ENCODE measurements at places on chromosomes 13 and 19. TPM values are rescaled to one million over a fixed set of nuclear protein-coding genes. Genes with fewer than 3 reads are reported as not detected.

GRCh38 chr13:40692946-40693345 is 26.5 kb upstream of the FOXO1 start:
- no peak overlapping the region for H3K4me3 ChIP-seq
- no peaks in the 10 kb centered on the region for H3K27me3 ChIP-seq
- H3K4me1 ChIP-seq = no peaks in the 10 kb centered on the region

- DNase-seq = no peak
- peaks cover 17% of the 10 kb centered on the region for H3K27me3 ChIP-seq
- H3K4me3 ChIP-seq = peak overlapping the region; percentile 62
- H3K36me3 ChIP-seq = no peaks in the 10 kb centered on the region
- H3K4me1 ChIP-seq = peaks cover 2% of the 10 kb centered on the region
Observed at GRCh38 chr19:4067396-4068046, 822 bp upstream of the ZBTB7A start.

- peaks cover 42% of the 10 kb centered on the region for H3K4me1 ChIP-seq
- H3K27ac ChIP-seq = peak overlapping the region; percentile 94
- peak overlapping the region; percentile 24 for H3K4me3 ChIP-seq
Observed at GRCh38 chr13:79782541-79783205, 301.7 kb downstream of the NDFIP2 start.

- H3K4me3 ChIP-seq = no peak overlapping the region
- H3K27ac ChIP-seq = no peak overlapping the region
- DNase-seq = no peak
- H3K4me1 ChIP-seq = no peaks in the 10 kb centered on the region
- H3K27me3 ChIP-seq = no peaks in the 10 kb centered on the region
- H3K36me3 ChIP-seq = no peaks in the 10 kb centered on the region
Observed at GRCh38 chr13:105365831-105366230, 1169.6 kb downstream of the EFNB2 start.

GRCh38 chr19:51326216-51327065 is 15.0 kb downstream of the IGLON5 start:
- DNase-seq = no peak
- H3K27ac ChIP-seq = no peak overlapping the region
- no peak overlapping the region for H3K4me3 ChIP-seq
- H3K4me1 ChIP-seq = peaks cover 1% of the 10 kb centered on the region
- peaks cover 31% of the 10 kb centered on the region for H3K36me3 ChIP-seq
- H3K27me3 ChIP-seq = no peaks in the 10 kb centered on the region

DNA sequence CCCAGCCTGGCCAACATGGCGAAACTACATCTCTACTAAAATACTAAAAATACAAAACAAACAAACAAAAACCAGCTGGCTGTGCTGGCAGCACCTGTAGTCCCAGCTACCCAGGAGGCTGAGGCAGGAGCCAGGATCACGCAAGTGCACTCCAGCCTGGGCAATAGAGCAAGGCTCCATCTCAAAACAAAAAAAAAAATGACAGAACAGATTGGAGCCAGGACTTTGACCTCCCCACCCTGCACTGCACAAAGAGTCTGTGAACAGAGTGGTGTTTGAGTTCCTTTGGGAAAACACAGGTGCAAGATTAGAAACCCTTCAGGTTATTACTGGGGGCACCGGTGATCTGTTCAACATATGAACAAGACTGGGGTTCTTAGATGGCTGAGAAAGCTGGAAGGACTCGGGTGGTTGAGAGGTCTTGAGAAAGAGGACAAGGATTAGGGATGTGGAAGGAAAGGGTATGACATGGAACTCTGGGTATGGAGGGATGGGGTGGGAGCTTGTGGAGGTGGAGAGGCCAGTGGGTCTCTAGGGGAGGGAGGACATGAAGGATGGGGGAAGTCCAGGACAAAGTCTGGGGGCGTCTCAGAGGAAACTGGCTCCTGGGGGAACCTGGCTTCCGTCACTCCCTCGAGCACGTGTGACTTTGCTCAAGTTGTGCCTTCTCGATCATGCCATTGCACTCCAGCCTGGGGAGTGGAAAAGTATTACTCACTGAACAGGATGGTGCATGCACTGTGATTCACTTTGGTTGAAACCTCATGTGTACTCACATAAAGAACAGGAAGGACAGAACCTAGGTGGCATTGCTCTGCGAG is 25.9 kb downstream of the RCN3 start:
- no peak for DNase-seq
- peak overlapping the region; percentile 97 for H3K27ac ChIP-seq
- peak overlapping the region; percentile 64 for H3K4me3 ChIP-seq
- H3K4me1 ChIP-seq = peaks cover 27% of the 10 kb centered on the region
- H3K27me3 ChIP-seq = no peaks in the 10 kb centered on the region

- no peak overlapping the region for H3K27ac ChIP-seq
- H3K4me1 ChIP-seq = peaks cover 18% of the 10 kb centered on the region
- no peaks in the 10 kb centered on the region for H3K27me3 ChIP-seq
- H3K36me3 ChIP-seq = no peaks in the 10 kb centered on the region
- no peak overlapping the region for H3K4me3 ChIP-seq
Observed at GRCh38 chr13:109874484-109875454, 88.4 kb upstream of the IRS2 start.

- peaks cover 4% of the 10 kb centered on the region for H3K36me3 ChIP-seq
- no peak for DNase-seq
- no peaks in the 10 kb centered on the region for H3K27me3 ChIP-seq
- H3K4me1 ChIP-seq = peaks cover 10% of the 10 kb centered on the region
- H3K4me3 ChIP-seq = no peak overlapping the region
Observed at GRCh38 chr13:45254396-45254795, 53.6 kb upstream of the KCTD4 start.

- no peak overlapping the region for H3K4me3 ChIP-seq
- no peak for DNase-seq
- no peak overlapping the region for H3K27ac ChIP-seq
- H3K27me3 ChIP-seq = no peaks in the 10 kb centered on the region
Observed at GRCh38 chr13:109817591-109818535, 31.5 kb upstream of the IRS2 start.

DNA sequence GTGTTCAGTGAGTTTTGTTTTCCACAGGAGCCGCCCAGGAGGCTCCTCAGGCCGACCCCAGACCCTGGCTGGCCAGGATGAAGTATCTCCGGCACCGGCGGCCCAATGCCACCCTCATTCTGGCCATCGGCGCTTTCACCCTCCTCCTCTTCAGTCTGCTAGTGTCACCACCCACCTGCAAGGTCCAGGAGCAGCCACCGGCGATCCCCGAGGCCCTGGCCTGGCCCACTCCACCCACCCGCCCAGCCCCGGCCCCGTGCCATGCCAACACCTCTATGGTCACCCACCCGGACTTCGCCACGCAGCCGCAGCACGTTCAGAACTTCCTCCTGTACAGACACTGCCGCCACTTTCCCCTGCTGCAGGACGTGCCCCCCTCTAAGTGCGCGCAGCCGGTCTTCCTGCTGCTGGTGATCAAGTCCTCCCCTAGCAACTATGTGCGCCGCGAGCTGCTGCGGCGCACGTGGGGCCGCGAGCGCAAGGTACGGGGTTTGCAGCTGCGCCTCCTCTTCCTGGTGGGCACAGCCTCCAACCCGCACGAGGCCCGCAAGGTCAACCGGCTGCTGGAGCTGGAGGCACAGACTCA is 12.9 kb downstream of the B3GNT3 start:
- no peak for DNase-seq
- peaks cover 20% of the 10 kb centered on the region for H3K27me3 ChIP-seq
- no peaks in the 10 kb centered on the region for H3K4me1 ChIP-seq
- H3K36me3 ChIP-seq = no peaks in the 10 kb centered on the region
- no peak overlapping the region for H3K4me3 ChIP-seq
- no peak overlapping the region for H3K27ac ChIP-seq

DNA sequence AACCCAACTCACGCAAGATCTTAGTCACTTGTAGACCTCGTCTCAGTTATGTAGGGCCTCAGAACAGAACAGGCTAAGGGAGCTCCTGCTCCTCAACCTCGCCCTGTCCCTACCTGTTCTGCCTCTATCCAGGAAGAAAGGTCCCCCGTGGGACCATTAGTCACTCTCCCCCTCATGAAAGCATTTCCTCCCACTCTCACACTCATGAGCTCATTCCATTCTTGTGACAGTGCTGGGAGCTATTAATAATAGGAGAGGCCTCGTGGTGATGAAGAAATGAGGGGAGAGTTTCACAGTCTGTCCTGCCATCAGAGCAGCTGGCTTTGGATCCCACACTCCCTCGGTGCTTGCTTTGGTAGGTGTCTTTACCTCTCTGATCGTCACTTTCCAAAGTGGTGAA is 10.2 kb downstream of the PPP2R1A start:
- H3K27ac ChIP-seq = no peak overlapping the region
- H3K4me1 ChIP-seq = no peaks in the 10 kb centered on the region
- no peak for DNase-seq
- H3K27me3 ChIP-seq = no peaks in the 10 kb centered on the region

GRCh38 chr13:39765801-39766463 is 110.5 kb downstream of the COG6 start:
- no peaks in the 10 kb centered on the region for H3K27me3 ChIP-seq
- H3K36me3 ChIP-seq = peaks cover 2% of the 10 kb centered on the region
- H3K4me1 ChIP-seq = peaks cover 4% of the 10 kb centered on the region

- no peak for DNase-seq
- H3K4me3 ChIP-seq = no peak overlapping the region
- H3K4me1 ChIP-seq = peaks cover 12% of the 10 kb centered on the region
- H3K36me3 ChIP-seq = no peaks in the 10 kb centered on the region
Observed at GRCh38 chr13:85661675-85662074, 137.5 kb downstream of the SLITRK6 start.

DNA sequence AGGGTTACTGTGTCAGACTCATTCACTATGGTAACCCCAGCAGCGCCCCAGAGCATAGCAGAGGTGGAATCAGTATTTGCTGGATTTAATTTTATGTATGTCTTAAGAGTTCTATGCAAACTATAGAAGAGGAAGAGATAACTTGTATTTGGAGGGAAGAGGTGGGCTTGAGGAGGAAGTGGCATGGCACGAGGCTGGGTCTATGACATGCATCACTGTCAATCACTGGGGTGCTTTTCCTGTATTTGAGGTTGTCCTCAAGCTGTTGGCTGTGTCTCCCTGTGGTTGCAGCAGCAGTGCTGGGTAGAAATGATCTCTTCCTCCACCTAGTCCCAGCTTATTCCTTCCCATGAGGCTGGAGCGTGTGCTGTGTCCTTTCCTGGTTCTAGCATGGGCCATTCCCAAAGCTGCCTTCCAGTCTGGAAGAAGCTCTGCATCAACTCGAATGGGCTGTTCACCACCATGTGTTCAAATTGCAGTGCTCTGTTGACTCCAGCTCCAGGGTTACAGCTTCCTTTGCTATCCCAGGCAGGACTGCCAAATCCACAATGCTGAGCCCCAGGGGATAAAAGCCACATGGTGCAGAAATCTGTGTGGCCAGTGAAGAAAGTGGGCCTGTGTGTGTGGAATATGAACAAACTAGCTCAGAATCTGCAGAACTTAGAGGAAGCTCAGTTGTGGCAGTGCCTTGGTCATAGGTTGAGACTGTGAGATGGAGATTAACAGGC is 73.1 kb upstream of the MTIF3 start:
- H3K4me3 ChIP-seq = no peak overlapping the region
- H3K27me3 ChIP-seq = peaks cover 30% of the 10 kb centered on the region

- peaks cover 20% of the 10 kb centered on the region for H3K36me3 ChIP-seq
- peaks cover 10% of the 10 kb centered on the region for H3K4me1 ChIP-seq
- no peak for DNase-seq
- no peak overlapping the region for H3K4me3 ChIP-seq
- H3K27ac ChIP-seq = peak overlapping the region; percentile 34
Observed at GRCh38 chr19:54142166-54142780, 4.7 kb downstream of the CNOT3 start.

- peak overlapping the region; percentile 16 for H3K4me3 ChIP-seq
- H3K4me1 ChIP-seq = peaks cover 24% of the 10 kb centered on the region
- no peaks in the 10 kb centered on the region for H3K27me3 ChIP-seq
- H3K27ac ChIP-seq = peak overlapping the region; percentile 93
Observed at GRCh38 chr19:45445139-45445538, 21.4 kb upstream of the ERCC1 start.

GRCh38 chr19:45592366-45592765 is 7.8 kb upstream of the OPA3 start:
- H3K4me1 ChIP-seq = no peaks in the 10 kb centered on the region
- H3K4me3 ChIP-seq = no peak overlapping the region
- DNase-seq = no peak
- no peak overlapping the region for H3K27ac ChIP-seq
- peaks cover 52% of the 10 kb centered on the region for H3K27me3 ChIP-seq
- no peaks in the 10 kb centered on the region for H3K36me3 ChIP-seq

GRCh38 chr13:101711307-101712025 is 259.0 kb downstream of the ITGBL1 start:
- H3K4me1 ChIP-seq = peaks cover 7% of the 10 kb centered on the region
- H3K4me3 ChIP-seq = no peak overlapping the region
- no peak for DNase-seq
- H3K36me3 ChIP-seq = no peaks in the 10 kb centered on the region
- H3K27me3 ChIP-seq = peaks cover 15% of the 10 kb centered on the region

GRCh38 chr19:17202249-17202648 is 12.9 kb upstream of the USE1 start:
- H3K36me3 ChIP-seq = peaks cover 30% of the 10 kb centered on the region
- DNase-seq = no peak
- no peaks in the 10 kb centered on the region for H3K4me1 ChIP-seq
- no peak overlapping the region for H3K4me3 ChIP-seq
- no peak overlapping the region for H3K27ac ChIP-seq

DNA sequence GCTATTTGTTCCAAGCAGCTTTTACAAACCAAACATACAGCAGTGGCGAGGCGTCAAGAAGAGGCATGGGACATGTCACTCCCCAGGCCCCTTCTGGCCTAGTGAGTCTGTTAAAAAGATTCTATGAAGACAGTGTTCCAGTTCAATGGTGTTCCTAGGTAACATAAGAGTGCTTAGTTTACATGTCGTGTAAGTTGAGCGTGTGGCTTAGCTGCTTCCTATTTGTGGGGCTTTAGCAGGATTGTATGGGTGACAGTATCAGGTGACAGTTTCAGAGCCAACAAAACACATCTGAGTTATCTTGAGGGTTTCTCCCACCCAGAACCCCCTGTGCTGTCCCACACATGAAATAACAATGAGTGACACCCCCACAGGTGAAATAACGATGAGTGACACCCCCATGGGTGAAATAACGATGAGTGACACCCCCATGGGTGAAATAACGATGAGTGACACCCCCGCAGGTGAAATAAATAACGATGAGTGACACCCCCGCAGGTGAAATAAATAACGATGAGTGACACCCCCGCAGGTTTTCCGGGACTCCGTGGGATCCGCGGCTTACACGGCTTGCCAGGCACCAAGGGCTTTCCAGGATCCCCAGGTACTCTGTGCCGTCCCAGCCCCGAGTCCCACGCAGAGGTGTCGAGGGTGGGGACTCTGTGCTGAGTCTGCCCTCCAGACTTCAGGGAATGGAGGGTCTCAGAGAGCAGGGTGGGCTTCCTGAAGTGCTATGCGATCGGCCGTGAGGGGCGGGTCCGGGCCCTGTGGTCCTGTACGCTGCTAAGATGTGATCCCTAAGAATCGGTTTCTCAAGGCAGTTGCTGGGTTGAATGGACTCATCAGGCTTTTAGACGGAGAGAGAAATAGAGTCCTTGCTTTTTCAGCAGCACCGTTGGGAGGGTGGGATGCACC is 68.6 kb downstream of the RAB20 start:
- H3K27me3 ChIP-seq = no peaks in the 10 kb centered on the region
- peaks cover 1% of the 10 kb centered on the region for H3K4me1 ChIP-seq
- DNase-seq = no peak
- no peak overlapping the region for H3K4me3 ChIP-seq

GRCh38 chr13:21336609-21337349 is 122.3 kb downstream of the ZDHHC20 start:
- DNase-seq = no peak
- H3K4me1 ChIP-seq = peaks cover 12% of the 10 kb centered on the region
- no peaks in the 10 kb centered on the region for H3K36me3 ChIP-seq
- no peaks in the 10 kb centered on the region for H3K27me3 ChIP-seq

PGLYRP1 gene
- total RNA-seq = not detected

SLITRK5 gene
- 0.07 TPM for total RNA-seq

CRLF1 gene
- total RNA-seq = 4.4 TPM

C13orf46 gene
- total RNA-seq = 0.18 TPM

GPR183 gene
- total RNA-seq = not detected

FSTL3 gene
- total RNA-seq = 13.8 TPM

PEX11G gene
- 5.5 TPM for total RNA-seq

SHISA2 gene
- 15.2 TPM for total RNA-seq

APOC1 gene
- 85.5 TPM for total RNA-seq

RDH8 gene
- not detected for total RNA-seq

CACNG7 gene
- total RNA-seq = 0.18 TPM

NCAN gene
- total RNA-seq = 0.36 TPM

Measured in progenitor cell of endocrine pancreas (in vitro differentiated cells).